Fibroblast of lung (primary cell): ENCODE measurements at places on chromosomes 3 and 15.

GRCh38 chr3:143329567-143330211 lies 210.1 kb downstream of the CHST2 start:
- no peak for DNase-seq

GRCh38 chr3:58793938-58794337 lies 127.4 kb upstream of the FAM3D start:
- no peak for DNase-seq

GRCh38 chr15:64905119-64905831 lies 6.4 kb upstream of the ANKDD1A start:
- peak; percentile 68 for DNase-seq

DNA sequence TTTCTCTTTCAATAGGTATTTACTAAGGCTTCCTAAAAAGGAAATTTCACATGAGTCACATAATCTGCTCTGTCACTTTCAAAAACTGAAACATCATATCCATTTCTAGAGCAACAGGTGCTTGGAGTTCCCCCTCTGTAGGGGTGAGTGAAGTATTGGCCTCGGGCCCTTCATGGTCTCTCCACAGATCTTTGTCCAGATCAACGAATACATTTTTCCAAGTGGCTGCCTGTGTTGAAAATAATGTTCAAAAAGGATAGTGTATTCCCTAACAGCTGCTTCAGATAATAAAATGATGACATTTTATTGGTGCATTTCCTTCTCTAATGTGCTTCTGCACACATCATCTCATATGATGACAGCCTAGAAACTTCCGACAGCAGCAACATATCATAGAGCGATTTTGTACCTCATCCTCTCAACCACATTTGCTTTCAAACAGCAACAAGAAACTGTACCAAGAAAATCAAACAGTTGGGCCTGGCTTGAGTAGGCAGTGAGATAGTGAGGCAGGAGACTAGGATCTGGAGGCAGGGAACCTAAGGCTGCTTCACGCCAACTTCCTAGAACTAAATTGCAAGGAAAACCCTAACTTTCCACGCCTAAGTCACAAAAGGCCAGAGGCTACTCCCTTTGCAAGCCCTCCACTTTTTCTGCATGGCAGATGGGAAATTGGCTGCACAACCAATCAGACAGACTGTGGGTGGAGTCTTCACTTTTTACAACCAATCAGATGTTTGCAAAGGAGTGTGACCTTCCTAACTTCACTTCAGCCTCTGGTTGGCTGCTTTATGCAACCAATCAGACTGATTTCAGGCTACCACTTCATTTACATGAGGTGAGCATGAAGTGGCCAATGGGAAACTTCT lies 340.2 kb downstream of the LRRC3B start:
- DNase-seq = no peak

- DNase-seq = no peak
Observed at GRCh38 chr3:54841471-54841870, 86.4 kb downstream of the LRTM1 start.

DNA sequence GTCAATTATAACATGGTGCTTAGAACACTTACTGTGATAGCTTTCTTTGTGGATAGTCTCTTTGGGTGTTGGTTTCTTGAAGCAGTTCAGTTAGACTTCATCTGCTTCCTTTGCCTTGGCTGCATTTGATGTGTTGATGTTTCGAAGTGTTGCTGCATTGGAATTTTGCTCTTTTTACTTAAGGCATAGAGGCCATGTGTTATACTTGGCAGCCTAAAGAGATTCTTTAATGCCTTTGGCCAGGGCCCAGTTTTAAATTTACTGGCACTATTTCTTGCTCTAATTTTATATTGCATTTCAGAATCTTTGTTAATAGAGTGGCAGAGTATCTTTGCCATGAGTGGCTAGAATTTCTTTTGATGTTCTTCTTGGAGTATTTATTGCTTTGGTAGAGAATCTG lies 21.2 kb downstream of the NR1D2 start:
- DNase-seq = peak; percentile 32

DNA sequence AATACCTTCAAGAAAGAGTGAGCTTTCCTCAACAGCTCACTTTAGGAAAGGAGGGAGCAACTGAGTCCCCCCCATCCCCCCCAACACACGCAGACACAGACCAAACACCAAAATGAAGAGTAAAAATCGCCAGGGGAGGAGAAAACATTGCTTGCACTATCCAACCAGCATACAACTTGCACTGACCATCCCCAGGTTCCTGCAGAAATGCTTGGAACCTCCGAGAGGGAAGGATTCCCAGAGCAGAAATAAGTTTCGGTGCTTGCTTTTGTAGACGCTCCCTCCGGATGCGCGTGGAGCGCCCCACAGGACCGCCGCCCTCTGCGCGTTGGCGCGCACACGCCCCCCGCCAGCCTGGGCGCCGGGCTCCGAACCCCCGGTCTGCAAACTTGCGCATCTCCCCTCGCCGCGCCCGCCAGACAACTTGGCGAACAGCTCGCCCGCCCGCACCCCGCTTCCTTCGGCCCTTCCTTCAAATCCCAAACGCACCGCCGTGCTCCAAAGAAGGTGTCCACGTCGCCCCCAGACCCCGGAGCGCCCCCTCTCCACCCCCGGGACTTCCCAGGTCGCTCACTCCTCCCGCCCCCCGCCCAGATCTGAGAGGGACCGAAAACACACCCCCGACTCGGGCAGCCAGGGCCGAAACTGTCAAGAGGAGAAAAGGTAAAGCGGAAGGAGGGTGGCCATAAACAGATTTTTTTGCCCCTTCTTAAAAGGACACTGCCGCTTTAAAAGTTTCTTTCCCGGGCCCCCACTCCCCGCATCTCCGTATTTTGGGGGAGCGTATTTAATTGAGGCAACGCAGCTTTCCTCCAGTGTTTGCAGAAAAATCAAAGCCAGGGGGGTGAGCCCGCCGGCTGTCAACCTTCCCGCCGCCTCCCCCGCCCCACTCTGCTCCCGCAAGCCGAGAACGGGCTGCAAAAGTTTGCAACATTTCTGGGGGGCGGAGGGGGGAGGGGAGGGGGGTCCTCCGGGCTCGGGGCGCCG lies 859 bp downstream of the RORA start:
- peak; percentile 29 for DNase-seq

GRCh38 chr3:150703299-150703755 lies 393 bp downstream of the ERICH6 start:
- DNase-seq = peak; percentile 12

DNA sequence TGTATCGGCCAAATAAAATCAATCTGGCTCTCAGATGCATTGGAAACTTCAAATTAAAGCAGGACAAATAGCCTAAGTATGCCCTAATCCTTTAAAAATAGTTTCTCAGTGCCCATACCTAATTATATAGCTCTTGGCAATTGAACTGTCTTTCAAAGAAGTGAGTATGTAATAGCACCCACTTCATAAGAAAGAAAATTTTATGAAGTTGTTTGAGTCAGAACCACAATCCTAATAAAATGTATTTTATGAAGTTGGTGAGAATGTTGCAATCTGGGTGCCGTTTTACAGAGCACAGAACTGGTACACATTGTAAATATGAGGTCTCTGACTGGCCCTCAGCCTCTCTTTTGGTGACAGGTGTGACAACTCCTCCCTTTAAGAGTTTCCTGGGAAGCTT lies 45.4 kb downstream of the EPHB1 start:
- DNase-seq = no peak

GRCh38 chr15:70643783-70644125 lies 119.6 kb downstream of the UACA start:
- DNase-seq = peak; percentile 42

GRCh38 chr3:134374105-134374790 lies at the start of gene AMOTL2:
Gene AMOTL2, minus strand, starts transcription at chr3:134374447. Its CDS starts 3,014 bp downstream, at chr3:134371433.
- peak; percentile 93 for DNase-seq

DNA sequence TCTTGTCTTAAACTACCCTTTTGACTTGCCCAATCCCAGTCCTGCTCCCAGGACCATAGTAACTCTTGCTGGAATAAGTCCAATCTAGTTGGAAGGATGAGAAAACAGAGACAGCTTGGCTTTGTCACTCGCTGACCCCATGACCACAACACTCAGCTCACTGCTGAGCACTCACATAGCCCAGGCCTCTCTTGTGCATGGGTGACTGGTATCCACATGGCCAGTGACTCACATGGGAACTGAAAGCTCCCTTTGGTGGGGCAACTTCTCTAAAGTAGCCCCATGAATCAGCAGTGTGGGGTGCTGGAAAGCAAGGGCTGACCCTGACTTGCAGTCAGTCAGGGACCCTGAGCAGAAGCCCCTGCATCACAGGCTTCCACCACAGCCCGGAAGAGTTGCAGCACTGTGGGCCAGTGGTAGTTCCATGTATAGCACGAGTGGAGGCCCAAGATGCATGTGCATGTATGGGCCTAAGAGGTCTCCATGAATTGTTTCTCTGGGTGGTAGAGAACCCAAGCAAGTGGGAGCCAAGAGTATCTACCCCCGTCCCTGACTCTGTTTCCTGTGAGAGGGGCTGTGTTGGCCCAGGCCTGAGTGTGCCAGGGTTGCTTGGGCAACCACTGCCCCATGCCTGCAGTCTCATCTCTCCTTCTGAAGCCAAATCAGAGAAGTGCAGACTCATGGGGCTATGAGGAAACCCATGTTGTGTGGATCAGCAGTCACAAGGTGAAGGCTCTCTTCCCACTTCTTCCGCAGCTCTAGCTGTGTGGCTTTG lies 62.1 kb upstream of the XCR1 start:
- peak; percentile 94 for DNase-seq

DNA sequence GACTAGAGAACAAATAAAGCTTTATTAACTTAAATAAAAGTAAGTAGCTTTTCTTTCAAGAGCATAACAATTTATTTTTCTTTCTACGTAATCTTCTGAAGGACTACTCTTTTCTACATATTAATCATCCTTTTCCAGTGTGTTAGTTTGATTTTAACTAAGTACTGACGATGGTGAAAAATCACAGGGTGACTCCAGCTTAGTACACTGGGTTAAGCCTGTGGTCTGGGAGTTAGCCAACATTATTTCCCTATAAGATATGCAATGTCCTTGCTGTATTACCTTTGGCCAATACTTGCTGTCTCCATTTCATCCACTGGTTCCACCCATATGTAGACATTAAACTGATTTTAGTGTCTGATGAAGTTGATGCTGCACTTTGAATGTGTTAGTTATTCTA lies 508.6 kb upstream of the SUCLG2 start:
- no peak for DNase-seq

- no peak for DNase-seq
Observed at GRCh38 chr3:178479860-178480259, 56.4 kb upstream of the KCNMB2 start.

DNA sequence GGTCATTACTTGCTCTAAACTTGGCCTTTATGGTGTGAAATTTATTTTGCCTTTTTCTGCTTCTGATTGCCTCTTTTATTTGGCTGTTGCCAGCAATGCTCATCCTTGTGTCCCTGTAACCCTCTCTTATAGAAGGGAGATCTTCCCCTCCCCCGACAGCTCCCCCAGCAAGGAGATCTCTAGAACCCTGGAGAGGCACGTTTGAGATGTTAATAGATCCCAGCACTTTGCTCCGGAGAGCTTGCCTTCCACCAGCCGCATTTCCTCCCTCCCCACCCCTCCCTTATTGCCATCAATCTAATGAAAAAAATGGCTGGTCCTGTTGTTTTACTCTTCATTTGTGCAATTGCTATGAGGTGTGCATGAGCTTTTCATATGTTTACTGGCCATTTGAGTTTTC lies 18.2 kb downstream of the TRIM71 start:
- no peak for DNase-seq

DNA sequence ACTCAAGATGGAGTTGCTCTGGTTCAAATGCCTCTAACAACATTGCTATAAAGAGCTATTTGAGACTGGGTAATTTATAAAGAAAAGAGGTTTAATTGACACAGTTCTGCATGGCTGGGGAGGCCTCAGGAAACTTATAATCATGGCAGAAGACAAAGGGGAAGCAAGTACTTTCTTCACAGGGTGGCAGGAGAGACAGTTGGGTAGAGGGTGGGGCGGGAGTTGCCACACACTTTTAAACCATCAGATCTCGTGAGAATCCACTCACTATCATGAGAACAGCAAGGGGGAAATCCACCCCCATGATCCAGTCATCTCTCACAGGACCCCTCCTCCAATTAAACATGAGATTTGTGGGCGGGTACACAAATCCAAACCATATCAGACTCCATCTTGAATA lies 30.7 kb downstream of the MAP2K5 start:
- DNase-seq = no peak
